ENCODE measurements at places on chromosomes 6 and 20. TPM values are rescaled to one million over a fixed set of nuclear protein-coding genes. Genes with fewer than 3 reads are reported as not detected.

The PXT1 gene
- total RNA-seq, result not detected

The LY6G6F gene
- not detected for total RNA-seq

The BTNL2 gene
- total RNA-seq, result not detected

The PDE7B gene
- 12.4 TPM for total RNA-seq

The MTFR2 gene
- total RNA-seq, result 0.72 TPM

The C6orf132 gene
- 0.72 TPM for total RNA-seq

DNA sequence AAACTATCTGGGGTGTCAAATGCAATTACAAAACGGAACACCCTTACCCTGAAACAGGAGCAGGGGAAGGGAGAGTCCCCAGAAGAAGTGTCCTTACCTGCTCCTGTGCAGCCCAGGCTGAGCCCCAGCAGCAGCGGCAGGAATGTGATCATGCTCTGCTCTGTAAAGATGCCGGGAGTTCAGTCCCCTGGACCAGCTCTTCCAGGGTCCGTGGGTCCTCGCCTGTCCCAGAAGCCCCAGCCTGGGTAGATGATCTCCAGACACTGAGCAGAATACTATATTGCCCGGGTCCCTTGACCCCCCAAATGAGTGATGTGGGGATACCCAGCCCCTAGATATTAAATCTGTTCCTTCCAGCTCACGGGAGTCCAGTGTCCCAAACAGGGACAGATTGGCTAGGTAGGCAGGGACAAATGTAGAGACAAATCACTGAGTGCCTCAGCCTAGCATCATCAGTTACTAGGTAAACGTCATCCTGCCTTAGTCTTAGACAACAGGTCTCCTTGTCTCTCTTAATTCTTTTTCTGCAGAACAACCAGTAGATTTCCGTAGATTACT lies at the start of gene HLA-DMB:
Gene HLA-DMB, minus strand, starts transcription at position 373 of the 558 bp plus-strand sequence. Its CDS starts 221 bp downstream, at position 152.
- no peaks in the 10 kb centered on the region for H3K36me3 ChIP-seq
- H3K27ac ChIP-seq, result no peak within 1 kb of the TSS
- peaks cover 9% of the 10 kb centered on the region for H3K4me1 ChIP-seq
- H3K27me3 ChIP-seq, result peaks cover 8% of the 10 kb centered on the region
- peak; percentile 73 for DNase-seq

DNA sequence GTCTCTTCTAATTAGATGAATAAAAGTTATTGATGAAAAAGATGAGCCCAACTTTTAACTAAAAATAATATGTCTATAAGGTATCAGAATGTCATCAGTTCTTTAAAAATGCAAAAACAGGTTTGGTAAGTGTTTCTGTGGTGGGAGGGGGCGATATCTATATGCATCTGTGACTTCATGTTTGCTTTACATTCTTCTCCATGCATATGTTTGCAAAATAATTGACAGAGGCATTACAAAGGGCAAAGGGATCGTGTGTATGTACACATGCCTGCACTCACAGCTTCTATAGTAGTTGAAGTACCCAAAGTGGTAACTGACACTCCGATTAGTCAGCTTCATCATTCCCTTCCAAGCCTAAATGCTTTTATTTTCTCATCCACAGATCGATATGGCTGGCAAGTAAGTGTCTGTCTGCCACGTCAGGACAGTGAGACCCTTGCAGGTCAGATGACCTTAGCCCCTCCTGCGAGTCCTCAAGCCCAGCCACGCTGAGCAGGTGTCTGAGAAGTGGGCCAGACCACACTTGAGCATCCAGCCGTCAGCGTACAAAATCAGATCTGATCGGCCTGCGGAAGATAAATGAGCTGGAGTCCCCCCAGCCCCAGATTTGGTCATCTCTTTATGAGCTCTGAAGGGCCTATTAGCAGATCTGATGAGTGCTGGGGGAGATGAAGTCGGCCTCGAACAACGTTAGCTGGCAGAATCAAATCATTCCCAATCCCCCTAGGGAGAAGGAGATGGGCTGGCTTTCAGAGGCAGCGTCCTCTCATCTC lies 369.1 kb downstream of the MAFB start:
- H3K4me1 ChIP-seq, result no peaks in the 10 kb centered on the region
- no peak overlapping the region for H3K4me3 ChIP-seq
- no peak for DNase-seq
- H3K27ac ChIP-seq, result no peak overlapping the region
- H3K36me3 ChIP-seq, result no peaks in the 10 kb centered on the region
- no peaks in the 10 kb centered on the region for H3K27me3 ChIP-seq

DNA sequence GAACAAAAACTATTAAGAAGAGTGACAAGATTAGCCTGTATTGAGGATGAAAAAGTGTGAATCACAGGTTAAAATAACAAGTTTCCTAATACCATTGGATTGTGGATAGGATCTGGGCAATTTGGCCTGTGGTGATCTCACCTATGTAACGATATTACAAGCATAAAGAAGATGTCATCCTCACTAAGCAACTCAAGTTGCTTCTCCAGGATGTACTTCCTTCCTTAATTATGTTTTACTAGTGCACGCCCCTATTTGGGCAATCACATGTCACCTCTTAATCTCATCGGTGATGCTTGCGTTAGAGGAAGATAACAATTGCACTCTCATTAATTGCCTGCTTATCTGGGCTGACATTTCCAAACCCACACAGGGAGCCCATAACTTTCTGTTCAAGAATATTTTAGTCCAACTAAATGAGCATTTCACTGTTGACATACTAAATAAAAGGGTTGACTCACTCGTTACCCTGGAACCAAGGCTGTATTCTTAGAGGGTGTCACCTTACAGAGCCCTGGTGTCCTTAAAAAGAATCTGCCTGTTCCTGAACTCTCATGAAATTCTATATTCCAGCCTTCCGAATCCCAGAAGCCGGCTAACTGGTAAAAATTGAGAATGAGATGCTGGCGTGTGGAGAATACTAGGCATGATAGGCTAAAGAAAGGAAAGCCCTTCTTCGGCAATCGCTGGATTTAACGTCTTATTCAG lies 88.2 kb upstream of the ATXN1 start:
- H3K4me1 ChIP-seq, result peaks cover 4% of the 10 kb centered on the region
- peak; percentile 79 for DNase-seq
- H3K27ac ChIP-seq, result peak overlapping the region; percentile 38
- H3K27me3 ChIP-seq, result no peaks in the 10 kb centered on the region

- no peaks in the 10 kb centered on the region for H3K27me3 ChIP-seq
- no peak overlapping the region for H3K27ac ChIP-seq
- no peaks in the 10 kb centered on the region for H3K36me3 ChIP-seq
- DNase-seq, result no peak
- no peaks in the 10 kb centered on the region for H3K4me1 ChIP-seq
Observed at GRCh38 chr6:54467384-54467783, 159.1 kb downstream of the TINAG start.

GRCh38 chr6:163148451-163149278 lies 265.9 kb upstream of the QKI start:
- no peak overlapping the region for H3K27ac ChIP-seq
- H3K36me3 ChIP-seq, result no peaks in the 10 kb centered on the region
- no peaks in the 10 kb centered on the region for H3K4me1 ChIP-seq

GRCh38 chr20:56518126-56518525 lies 6.4 kb upstream of the FAM209A start:
- no peak overlapping the region for H3K4me3 ChIP-seq
- 0 out of 2 replicates have a peak, but pooled peaks cover 2% of the 10 kb centered on the region for H3K4me1 ChIP-seq
- H3K36me3 ChIP-seq, result peaks cover 48% of the 10 kb centered on the region
- no peak for DNase-seq

GRCh38 chr6:45956663-45957062 lies 59.0 kb downstream of the CLIC5 start:
- DNase-seq, result no peak
- no peaks in the 10 kb centered on the region for H3K36me3 ChIP-seq
- peaks cover 9% of the 10 kb centered on the region for H3K27me3 ChIP-seq
- H3K27ac ChIP-seq, result no peak overlapping the region
- no peaks in the 10 kb centered on the region for H3K4me1 ChIP-seq
- H3K4me3 ChIP-seq, result no peak overlapping the region

GRCh38 chr20:63210011-63210605 lies 5.8 kb downstream of the YTHDF1 start:
- H3K27me3 ChIP-seq, result no peaks in the 10 kb centered on the region
- no peak for DNase-seq
- H3K36me3 ChIP-seq, result peaks cover 54% of the 10 kb centered on the region
- no peak overlapping the region for H3K27ac ChIP-seq
- H3K4me3 ChIP-seq, result no peak overlapping the region

DNA sequence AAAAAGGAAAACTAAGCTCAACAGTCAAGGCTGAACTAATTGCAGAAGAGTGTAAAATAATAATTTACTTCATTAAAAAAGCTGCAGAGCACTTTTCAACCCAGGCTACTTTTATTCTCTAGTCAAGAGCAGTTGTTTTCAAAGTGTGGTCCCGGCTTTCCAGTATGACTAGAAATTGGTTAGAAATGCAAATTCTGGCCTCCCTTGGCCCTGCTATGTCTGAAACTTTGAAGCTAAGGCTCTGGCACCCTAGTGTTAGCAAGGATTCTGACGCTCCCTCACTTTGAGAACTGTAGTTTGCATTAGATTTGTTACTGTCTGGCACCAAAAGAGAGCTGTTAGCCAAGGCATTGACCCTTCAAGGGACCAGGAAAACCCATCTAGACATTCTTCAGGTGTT lies 9.5 kb upstream of the NXT1 start:
- no peaks in the 10 kb centered on the region for H3K4me1 ChIP-seq
- H3K27me3 ChIP-seq, result peaks cover 13% of the 10 kb centered on the region
- no peaks in the 10 kb centered on the region for H3K36me3 ChIP-seq
- DNase-seq, result no peak

GRCh38 chr6:64732888-64733287 lies 974.1 kb downstream of the EYS start:
- no peaks in the 10 kb centered on the region for H3K4me1 ChIP-seq
- H3K27me3 ChIP-seq, result no peaks in the 10 kb centered on the region
- H3K4me3 ChIP-seq, result no peak overlapping the region
- H3K36me3 ChIP-seq, result no peaks in the 10 kb centered on the region
- H3K27ac ChIP-seq, result no peak overlapping the region
